Activated CD4-positive, alpha-beta T cell treated with anti-CD3 and anti-CD28 coated beads, Interleukin-2, amount 50 U/mL, for 1 hour (primary cell): ENCODE measurements at places on chromosomes 6 and 20.

DNA sequence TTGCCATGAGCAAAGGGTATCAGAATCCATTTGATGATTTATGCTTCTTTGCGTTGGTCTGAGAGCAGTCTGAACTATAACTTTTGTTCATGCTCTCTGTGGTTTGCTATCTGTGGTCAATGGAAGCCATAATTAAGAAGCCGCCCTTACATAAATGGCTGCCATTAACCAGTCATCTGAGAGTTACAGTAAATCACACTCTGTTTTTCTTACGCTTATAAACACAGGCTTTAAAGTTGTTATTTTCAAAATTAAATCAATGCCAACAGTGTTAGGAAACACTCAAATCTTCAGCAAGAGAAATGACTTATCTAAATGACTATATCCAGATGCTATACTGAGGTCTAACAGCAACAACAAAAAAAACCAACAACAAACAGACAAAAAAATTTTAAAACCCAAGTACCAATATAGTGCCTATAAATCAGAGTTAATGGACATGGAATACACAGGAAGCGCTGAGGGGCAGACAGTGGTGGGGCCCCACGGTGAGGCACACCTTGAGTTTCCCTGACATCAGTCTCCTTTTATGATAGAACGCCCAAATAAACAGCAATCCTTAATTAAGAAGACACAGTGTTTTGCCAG, 108.0 kb upstream of the C6orf118 start:
- no peak for DNase-seq

GRCh38 chr6:15877231-15877630, 214.4 kb upstream of the DTNBP1 start:
- DNase-seq = no peak

DNA sequence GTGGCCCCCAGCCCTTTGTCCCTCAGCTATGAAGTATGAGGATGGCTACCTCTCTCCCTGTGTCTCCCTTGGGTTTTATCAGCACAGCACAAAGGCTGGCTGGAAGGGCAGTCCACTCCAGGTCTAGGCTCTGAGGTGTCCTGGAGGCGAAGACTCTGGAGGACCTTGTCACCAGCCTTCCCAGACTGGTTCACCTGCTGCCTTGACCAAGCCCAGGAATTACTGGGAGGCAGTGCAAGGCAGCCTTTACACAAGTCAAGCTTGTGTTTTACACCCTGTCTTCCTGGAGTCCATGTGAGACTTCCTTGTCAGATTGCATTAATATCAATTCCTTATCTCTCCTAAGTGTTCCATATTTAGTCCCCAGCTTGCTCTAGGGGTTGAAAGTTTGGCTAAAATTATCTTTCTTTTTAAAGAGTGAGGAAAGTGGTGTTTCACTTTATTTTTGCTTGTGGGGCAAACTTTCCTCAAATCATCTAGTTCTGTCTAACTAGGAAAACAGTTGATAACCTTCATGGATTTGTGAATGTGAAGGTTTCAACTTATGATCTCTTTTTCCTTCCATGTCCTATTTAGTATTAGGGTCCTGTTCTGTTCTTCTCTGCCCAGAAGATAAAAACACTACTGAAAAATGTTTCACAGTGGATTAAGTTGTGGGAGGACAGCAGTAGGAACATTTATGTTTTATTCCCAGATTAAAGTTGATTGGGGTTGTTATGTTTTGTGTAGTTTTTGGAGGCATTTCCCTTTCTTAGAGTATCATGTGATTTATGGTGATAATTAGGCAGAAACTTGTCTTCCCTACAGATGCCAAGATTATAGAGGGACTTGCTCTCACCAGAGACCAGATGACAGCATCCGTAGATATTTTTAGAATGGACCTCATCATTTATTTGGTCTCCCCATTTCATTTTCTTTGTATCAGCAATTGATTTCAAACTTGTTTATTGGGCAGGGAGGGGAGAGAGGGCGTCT, 114.8 kb downstream of the FOXO3 start:
- DNase-seq = no peak

DNA sequence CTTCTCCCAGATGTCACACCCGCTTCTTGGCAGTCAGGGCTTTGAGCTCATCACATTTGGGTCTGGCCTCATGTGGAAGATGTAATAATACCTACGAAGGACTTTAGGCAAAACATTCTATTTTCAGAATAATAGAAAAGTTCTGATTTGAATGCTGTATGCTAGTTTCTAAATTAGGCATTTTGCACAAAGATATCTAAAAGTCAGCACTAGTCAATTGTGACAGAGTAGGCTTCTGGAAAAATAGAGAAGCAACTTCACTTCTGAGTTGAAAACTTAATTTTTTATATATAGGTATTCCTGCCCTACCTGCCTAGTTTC, 38.3 kb upstream of the CD2AP start:
- DNase-seq = no peak

DNA sequence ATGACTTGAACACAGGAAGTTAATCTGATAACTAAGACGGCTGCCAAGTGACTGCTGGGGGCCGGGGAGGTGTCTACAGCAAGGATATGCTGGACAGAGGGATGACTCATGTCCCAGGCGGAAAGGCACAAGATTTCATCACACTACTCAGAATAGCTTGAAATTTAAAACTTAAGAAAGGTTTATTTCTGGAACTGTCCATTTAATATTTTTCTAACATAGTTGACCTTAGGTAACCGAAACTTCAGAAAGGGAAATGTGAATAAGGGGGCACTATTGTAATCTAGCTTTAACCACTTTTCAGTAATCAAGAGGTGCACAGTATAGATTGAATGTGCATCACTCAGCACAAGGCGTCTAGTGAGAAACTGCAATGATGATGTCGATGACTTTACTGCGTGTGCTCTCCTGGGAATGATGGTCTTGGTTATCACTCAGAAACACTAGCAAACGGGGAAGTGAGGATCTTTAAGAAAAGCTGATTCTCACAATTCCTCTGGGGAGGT, 171.5 kb downstream of the QKI start:
- DNase-seq = no peak

GRCh38 chr20:62618611-62619529, 23.4 kb upstream of the SLCO4A1 start:
- DNase-seq = no peak

- no peak for DNase-seq
Measured at GRCh38 chr6:132520953-132521352, 8.0 kb upstream of the STX7 start.

DNA sequence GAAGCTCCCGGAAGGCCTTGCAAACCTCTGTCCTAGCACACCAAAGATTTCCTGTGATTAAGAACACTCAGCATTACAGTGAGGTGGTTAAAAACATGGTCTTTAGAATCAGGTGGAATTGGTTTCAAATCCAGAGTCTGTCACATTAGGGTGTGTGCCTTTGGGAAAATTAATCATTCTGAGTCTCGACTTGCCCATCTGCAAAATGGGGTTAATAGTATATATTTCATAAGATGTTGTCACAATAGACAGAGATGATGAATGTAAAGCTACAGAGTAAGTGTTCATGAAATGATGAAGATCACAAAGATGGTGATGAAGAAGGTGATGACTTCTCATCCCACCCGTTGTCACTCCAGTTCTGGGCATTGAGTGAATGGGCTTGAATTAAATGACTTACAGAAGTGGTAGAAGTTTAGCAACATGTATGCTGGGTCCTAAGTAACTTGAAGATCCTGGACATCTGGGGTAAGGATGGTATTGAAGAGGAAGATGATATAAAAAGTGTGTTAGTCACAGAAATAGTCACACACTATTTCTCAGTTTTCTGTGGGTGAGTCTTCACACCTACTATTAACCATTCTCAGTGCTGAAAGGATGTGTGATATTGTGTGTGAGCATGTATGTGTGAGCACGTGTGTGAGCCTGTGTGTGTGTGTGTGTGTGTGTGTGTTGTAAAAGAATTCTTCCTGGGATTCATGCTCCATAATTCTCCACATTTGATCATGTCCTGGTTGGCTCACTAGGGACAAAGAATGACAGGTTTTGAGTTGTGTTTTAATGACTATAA, 28.0 kb upstream of the NEDD9 start:
- DNase-seq = no peak

DNA sequence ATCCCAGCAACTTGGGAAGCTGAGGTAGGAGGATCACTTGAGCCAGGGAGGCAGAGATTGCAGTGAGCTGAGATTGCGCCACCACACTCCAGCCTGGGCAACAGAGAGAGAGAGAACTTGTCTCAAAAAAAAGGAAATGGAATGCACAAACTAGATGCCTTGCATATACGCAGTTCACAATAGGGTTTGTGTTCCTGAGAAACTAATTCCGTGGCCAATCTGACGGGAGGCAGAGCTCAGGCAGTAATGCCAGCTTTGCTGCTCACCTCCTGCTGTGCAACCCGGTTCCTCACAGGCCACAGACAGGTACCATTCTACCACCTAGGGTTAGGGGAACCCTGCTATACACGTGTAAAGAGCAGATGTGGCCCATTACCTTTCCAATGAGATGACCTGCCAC, 1.4 kb downstream of the CDK5RAP1 start:
- DNase-seq = no peak

DNA sequence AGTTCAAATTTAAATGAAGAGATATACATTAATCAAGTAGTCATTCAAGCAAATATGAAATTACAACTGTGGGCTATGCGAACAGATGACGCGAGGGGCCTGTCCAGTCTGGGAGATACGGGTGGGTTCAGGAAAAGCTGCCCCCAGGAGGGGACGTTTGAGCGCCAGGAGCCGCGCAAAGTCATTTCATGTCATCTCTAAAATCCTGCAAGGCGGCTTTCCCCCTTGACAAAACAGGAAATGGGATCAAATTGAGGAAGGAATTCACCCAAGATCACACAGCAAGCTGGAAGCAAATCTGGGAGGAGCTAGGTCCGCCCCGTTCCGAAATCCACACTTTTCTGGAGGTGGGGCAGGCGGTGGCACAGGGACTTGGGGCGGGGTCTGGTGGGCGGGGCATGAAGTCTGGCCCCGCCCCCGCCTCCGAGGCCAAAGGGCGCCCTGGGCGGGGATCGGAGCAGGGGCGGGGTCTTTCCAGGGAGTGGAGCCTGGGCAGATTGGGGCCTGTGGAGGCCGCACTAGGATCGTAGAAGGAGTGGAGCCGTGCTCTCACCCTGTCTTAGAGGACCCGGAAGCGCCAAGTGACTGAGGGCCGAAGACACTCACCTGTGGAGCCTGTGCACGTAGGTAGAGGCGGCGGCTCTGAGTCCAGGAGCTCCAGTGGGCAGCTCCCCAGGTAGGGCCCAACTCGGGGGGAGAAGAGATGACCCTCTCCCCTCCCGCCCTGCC, at the start of gene LPIN3:
LPIN3 (plus strand) TSS at position 495 of the 729 bp plus-strand sequence. CDS start 4,983 bp downstream, outside the sequence.
- peak; percentile 36 for DNase-seq

GRCh38 chr6:33505548-33506370, 51.4 kb downstream of the ZBTB9 start:
- DNase-seq = no peak

DNA sequence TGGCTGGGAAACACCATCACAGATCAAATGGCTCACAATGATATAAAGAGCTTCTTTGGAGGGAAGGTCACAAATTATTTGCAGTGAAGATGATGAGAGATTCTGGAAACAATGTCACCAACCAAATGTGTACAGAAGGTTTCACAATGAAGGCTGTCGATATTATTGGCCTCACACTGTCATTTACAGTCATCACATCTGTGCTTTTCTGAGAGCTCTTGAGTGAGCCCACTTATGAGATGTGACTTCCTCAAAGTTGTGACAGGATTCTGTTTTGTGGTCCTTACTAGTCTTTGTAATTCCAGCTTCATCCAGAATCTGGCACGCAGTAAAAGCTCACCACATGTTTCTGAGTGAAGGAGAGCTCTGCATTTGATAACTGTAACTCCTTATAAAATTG, 133.6 kb downstream of the LMBRD1 start:
- DNase-seq = no peak

DNA sequence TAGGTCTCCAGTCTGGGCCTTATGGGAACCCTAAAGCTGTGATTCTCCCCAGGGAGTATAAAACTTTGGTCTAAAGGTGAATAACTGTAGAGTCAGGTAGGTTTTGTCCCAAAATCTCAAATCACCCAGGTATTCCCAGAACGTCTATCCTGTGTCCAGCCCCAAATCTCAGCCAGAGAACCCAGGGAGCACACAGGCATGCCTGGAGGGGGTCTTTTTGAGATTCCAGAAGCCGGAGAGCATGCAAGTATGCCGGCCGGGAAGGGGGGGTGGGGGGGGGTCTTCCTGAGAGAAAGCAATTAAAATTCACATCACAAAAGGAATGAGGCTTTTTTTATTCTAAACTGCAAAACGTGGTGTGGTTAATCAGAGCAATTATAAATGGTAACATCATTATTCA, 210.0 kb downstream of the PTPRT start:
- no peak for DNase-seq

GRCh38 chr6:136511926-136512325, 38.3 kb downstream of the MAP7 start:
- DNase-seq = no peak

- DNase-seq = no peak
Measured at GRCh38 chr6:129209355-129209754, 326.4 kb downstream of the LAMA2 start.
